SHP77 (cell line): ENCODE measurements at places on chromosomes 2 and 18.

- DNase-seq = no peak
These were observed 39.1 kb upstream of the NABP1 start for GRCh38 chr2:191638802-191639172.

DNA sequence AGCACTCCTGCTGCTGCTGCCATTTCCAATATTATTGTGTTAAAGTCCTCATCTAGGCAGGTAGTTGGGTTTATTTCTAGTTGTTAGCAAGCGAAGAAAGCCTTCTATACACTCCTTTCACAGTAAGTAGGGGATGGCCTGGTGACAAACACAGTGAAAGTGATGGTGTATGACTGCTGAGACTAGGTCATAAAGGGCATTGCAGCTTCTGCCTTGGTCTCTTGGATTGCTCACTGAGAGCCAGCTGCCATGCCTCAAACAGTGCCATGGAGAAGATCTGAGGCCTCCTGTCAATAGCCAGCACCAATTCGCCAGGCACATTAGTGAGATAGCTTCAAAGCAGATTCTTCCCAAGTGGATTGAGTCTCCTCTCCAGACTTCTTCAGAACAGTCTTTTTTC, 27.6 kb upstream of the MSTN start:
- DNase-seq = no peak

DNA sequence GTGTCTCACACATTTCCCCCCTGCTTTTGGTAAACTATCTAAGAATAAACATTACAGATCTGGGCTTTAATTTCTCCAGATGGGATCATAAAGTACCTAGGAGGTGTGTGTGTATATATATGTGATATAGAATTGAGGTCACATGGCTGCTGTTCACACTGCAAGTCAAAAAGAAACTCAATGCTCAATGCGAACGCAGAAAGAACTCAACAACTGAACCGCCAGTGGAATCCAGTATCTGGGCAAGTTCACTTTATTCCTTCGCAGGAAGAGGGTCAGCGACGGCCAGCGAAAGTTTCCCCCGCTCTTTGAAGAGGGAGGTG, 17.7 kb downstream of the POU3F3 start:
- no peak for DNase-seq

DNA sequence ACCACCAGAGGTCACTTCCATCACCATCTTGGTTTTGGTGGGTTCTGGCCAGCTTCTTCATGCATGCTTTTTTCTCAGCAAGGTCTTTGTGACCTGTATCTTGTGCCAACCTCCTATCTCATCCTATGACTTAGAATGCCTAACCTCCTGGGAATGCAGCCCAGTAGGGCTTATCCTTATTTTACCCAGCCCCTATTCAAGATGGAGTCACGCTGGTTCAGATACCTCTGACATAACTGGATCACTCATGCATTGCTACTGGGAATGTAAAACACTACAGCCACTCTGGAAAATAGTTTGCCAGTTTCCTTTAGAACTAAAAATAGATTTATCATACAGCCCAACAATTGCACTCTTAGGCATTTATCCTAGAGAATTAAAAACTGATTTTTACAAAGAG, 219.2 kb downstream of the IRS1 start:
- no peak for DNase-seq

DNA sequence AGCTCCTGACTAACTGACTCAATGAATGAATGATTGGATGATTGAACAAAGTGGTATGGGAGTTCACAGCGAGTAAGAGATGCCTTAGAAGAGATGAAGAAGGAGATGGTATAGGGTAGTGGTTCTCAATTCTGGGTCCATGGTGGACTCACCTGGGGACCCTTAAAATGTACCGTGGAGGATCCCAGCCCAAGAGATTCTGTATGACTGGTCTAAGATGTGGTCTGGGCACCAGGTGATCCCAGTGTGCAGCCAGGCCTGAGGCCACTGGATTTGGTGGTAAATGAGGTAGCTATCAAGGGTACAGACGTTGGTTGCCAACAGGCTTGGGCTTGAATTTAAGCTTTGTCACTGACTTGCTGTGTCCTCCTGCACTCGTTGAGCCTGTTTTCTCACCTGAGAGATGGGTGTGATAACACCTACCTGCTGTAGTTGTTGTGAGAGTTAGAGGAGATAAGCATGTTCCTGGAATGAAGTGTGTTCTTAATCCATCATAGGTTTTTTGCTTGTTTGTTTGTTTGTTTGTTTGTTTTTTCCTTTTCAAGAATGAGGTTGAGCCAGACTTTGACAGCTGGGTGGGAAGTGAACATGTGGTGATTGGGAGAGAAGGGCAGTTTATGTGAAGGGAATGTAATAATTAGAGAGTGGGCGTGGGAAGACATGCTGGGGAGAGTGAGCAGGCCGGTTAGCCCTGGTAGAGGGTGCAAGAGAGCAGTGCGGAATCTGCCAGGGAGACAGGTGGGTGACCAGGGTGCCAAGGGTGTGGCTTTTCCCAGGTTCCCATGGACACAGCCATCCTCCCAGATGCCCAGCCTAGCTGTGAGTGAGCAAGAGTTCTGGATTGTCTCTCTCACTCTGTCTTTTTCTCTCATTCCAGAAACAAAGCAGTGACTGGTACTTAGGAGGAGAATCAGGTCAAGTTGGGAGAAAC, 31.4 kb upstream of the IL1B start:
- no peak for DNase-seq

DNA sequence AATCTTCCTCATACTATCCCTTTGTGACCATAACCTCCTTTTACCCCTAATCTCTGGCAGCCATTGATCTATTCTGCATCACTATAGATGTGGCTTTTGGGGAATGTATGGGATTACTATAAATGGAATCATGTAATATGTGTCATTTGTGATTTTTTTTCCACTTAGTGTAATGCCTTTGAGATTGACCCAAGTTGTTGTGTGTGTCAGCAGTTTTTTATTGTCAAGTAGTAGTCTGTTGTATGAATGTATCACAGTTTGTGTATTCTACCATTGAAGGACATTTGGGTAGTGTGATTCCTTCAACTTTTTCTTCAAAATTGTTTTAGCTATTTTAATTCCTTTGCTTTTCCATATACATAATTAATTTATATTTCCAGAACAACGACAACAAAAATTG, 18.6 kb downstream of the VRK2 start:
- DNase-seq = no peak

GRCh38 chr2:133682347-133682746, 114.1 kb upstream of the NCKAP5 start:
- no peak for DNase-seq
